Left ventricle myocardium superior (tissue), 1 donor: ENCODE measurements at places on chromosomes 2 and 18.

DNA sequence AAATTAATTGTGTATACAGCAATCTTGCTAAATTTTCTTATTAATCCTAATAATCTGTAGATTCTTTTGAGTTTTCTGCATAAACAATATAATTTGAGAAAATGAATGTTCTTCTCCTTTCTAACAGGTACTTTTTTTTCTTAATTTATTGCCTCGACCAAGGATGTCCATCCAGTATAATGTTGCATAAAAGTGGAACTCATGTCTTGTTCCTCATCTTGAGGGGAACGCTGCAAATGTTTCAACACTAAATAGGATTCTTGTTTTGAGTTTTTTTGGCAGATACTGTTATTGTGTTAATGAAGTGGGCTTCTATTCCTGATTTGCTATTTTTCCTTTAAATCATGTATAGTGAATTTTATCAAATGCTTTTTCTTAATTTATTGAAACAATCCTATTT lies 244.4 kb upstream of the REV1 start:
- no peak for DNase-seq

DNA sequence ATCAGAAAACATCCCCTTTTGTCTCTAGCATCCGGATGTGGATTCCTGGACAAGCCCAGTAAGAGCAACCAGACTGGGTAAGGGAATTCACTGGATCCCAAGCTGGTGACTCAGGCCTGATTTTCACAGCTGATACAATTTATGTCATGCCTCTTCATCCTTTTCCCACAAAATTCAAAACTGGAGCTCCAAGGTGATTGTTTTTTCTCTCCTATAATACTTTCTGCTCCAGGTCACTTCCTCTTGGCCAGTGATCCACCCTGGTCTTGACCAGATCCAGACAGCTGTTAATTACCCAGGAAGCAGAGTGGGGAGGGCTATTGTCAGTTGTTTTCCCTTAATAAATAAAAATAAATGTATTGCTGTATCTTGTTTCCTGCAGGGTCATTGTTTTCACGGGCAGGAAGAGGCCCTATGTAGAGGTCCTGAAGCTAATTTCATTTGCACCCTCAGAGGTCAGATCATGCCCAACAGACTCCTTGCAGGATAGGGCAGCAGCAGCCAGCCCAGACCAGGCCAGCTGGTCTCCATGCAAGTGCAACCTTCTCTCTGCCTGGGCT lies 57.6 kb downstream of the EVA1A start:
- DNase-seq: no peak

DNA sequence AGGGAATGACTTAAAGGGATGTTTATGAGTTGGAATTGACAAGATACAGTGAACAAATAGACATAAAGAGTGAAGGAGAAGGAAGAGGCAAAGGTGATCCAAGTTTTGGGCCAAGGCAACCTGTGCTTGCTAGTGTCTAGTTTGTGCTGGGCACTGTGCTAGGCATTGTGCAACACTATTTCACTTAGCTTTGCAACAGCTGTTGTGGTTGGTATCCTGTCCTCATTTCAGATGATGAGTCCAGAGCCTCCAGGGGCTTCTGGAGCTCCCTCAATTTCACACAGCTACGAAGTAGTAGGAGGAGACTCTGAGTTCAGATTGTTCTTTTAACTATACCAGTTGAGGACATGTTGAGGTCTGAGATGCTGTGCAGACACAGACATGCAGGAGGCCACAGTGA lies 18.1 kb upstream of the LOXHD1 start:
- DNase-seq: no peak

- no peak for DNase-seq
Measured at GRCh38 chr2:118969734-118970395, 27.9 kb downstream of the MARCO start.

DNA sequence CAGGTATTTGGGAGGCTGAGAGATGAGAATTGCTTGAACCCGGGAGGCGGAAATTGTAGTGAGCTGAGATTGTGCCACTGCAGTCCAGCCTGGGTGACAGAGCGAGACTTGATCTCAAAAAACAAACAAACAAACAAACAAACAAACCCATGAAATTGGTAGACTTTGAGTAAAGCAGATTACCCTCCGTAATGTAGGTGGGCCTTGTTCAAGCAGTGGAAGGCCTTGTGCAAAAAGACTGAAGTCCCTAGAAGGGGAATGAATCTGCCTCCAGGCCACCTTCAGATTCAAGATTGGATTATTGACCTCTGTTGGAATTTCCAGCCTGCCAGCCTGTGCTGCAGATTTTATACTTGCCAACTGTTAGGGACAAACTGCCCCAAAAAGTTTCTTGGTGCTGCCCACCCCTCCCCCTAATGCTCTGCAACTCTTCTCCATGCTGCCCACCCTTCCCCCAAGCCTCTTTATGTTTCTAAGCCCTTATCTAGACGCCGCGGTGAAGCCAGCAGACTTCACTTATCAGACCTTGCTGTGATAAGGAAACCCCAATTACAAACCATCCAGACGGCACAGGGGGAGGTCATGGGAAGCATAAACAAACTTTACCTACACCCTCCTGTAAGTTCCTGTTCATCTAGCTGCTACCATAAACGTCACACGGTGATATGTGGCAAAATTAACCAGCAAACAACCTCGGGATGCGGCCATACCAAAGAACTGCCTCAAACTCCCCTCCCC lies 17.0 kb downstream of the CYP27A1 start:
- no peak for DNase-seq

DNA sequence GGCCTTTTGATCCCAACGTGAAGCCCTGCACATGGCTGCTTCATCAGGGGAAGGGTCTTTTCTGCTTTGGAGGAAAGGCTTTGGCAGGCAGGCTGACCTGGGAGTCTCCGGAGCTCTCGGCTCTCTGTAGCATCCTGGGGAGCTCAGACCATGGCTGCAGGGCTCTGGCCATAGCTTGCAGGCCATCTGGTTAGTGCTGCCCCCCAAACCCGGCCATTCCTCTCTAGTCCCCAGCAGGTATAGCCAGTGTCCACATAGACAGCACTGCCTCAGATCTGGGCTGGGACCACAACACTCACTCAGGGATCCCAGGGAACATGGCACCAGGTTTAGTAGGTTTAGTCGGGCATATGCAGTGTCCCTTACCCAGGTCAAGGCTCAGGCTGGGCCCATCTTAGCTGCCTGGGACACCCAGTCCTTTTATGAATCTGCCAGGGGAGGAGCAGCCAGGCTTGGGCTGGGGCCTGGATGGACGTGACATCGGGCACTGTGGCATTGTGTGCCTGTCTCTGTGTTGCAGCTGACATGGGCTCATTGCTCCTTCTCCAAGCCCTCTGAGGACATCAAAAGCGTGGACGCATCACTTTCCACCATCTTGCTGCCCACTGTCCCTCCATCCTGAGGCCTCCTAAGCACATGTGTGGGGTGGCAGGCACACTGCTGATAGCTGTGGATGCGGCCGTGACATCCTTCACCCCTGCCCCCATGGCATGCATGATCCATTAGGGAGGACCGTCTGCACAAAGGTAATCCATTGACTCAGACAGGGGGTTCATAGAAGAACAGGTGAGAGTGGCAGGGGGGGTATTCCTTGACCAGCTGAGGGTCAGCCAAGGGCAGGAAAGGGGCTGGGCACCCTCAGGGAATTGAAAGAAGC lies 19.2 kb upstream of the GPR35 start:
- no peak for DNase-seq

GRCh38 chr2:134167015-134167414 lies 86.9 kb upstream of the MGAT5 start:
- no peak for DNase-seq

DNA sequence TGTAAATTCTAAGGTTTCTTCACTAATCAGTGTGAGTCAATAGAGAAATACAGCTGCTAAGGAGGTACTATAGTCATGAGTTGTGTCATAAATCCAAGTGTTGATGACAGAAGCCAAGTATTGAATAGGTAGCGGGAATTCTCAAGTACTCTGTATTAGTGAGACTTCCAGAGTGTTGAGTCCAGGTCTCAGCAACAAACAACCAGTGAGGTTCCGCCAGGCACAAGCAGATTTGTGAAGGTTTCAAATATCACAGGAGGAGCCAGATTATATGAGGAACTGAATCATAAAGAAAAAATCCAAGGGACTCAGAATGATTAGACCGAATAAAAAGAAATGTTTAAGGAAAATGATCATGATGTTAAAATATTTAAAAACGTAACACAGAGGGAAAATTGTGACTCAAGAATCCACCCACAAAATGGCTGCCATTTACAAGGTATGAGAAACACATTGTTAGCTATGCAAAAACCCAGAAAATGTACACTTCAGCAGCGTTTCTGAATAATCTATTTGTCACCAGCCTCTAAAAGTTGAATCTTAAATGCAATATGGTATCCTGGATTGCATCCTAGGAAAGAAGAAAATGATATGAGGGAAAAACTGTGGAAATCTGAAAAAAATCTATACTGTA lies 27.3 kb upstream of the EVA1A start:
- DNase-seq: no peak

GRCh38 chr18:13312515-13312914 lies 94.0 kb downstream of the LDLRAD4 start:
- no peak for DNase-seq

GRCh38 chr2:12412898-12413305 lies 303.8 kb upstream of the TRIB2 start:
- no peak for DNase-seq

DNA sequence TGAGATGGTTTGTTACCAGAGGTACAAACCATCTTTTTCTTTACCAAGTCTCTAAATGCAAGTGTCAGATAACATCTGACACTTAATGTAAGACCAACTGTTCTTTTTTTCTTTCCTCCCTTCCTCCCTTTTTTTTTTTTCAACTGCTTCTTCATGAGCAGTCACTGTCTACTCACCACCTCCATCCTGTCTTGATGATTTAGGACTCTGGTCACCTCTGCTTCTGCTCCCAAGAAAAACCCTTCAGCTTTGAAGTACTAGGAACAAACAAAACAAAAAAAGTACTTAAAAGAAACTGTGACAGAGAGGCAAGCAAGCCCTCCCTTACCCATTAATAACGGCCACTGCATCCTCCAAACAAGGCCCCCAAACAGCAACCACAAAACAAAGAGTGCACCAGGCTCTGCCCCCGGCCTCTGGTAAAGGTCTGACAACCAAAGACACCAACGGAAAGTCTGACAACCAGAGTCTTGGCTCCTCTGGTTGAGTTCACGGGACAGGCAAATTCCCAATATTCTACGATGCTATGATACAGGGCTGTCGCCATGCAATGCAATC lies 141.0 kb downstream of the ARL4C start:
- no peak for DNase-seq

DNA sequence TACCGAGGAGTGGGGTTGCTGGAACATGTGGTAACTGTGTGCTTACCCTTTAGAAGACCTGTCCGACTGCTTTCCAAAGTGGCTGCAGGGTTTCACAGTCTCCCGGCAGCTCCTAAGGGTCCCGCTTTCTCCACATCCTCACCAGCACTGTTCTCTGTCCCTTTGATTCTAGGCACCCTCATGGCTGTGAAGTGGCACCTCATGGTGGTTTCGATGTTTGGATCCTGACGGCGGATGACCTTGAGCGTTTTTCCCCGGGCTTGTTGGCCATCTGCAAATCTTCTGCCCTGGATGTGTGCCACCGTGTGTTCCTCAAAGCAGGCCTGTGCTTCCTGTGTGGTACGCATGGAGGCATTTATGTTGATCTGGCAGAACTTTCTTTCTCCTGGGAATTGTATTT lies 292.5 kb upstream of the HDAC4 start:
- no peak for DNase-seq

DNA sequence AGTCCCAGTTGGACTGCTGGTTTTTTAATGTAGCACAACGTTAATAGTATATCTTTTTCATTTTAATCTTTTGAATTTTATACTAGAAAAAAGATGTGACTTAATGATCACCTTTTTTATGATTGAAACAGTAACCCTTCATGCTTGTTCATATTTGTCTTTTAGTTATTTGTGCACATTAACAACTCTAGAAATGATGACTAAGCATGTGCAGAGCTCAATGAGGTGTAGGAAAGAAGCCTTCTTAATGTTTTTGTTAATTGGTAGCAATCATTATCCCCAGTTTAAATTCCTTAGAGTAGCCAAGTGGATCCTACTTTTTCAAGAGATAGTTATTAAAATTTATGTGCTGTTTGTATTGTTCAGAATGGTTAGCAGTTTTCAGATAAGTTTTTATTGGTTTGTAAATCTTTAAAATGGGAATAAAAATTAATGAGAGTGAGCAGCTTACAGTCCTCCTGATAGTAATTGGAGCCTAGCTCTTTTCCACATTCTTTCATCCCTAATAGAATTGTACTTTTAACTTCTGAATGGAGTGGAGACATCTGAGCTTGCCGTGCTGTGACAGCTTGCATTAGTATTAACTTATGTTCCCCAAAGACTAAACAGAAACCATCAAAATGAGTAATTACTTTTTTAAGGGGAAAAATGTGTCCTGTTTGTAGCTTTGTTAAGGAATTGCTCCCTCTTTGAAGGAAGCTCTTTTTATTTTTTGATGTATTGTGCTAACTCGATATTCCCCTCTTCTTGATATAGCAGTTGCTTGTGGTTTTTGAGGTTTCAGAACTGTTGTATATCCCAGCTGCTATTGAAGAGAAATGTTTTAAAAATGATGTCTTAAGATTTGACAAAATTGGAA lies 17.3 kb downstream of the PIK3C3 start:
- DNase-seq: no peak

GRCh38 chr2:234550511-234551107 lies 53.7 kb upstream of the ARL4C start:
- peak; percentile 60 for DNase-seq

- DNase-seq: no peak
Measured at GRCh38 chr2:88656690-88657089, 29.4 kb upstream of the EIF2AK3 start.

- DNase-seq: no peak
Measured at GRCh38 chr2:23445450-23445868, 60.5 kb downstream of the KLHL29 start.

GRCh38 chr2:75194184-75194868 lies 5.0 kb downstream of the TACR1 start:
- no peak for DNase-seq

- DNase-seq: no peak
Measured at GRCh38 chr2:211103989-211104388, 547.6 kb downstream of the CPS1 start.

DNA sequence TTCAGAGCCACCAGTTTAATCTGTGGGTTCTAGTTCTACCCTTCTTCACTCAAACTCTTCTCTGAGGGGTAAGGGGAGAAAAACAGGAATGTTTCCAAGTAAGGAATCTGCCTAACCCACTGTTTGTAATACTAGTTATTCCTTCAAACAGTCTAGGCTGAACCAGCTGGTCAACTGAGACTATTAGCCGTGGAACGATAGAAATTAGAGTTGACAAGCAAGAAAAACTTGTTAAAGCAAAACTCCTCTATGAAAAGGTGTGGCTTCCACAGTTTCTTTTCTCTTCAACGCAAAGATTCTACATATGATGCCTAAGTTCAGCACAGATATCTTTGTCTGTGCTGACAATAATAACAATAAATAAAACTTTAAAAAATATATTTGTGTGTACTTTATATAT lies 11.5 kb downstream of the PAIP2B start:
- no peak for DNase-seq

DNA sequence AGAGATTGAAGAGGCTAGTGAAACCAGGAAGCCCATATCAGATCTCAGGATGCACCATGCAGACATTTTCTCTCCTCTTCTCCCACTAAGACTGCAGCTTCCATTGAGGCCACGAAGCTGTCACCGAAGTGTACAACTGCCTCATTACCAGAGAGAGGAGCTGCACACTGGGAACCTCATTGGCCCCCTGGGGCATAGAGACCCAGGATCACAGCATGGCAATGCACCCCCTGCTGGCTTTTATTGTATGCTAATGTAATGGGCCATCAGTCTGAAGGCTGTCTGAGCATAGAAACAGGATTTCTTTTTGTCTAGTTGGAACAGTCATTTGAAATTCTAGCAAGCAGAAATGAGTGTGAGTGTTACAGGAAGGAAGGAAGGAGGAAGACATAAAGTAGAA lies 861.6 kb upstream of the CELF4 start:
- DNase-seq: no peak

GRCh38 chr2:138244501-138244925 lies 257.1 kb upstream of the SPOPL start:
- no peak for DNase-seq
